ENCODE measurements at places on chromosomes 4 and X.

DNA sequence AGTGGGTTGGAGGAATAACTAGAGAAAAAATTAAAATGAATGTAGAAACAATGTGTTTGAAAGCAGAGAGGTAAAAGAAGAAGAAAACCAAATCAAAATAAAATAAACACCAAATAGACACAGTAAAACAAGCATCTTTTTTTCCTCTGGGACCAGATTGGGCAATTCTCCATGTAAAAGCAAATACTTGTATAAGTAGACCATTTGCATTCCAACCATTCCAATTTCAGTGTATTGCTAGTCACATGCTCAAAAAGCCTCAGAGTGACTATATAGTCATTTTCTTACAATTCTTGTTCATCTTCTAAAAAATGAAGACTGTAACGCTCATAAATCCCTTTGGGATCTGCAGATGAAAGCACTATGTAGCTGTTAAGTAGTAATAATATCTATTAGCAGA lies 969.5 kb downstream of the PCDH18 start:
- DNase-seq = no peak

GRCh38 chr4:102163404-102164140 lies 181.7 kb downstream of the SLC39A8 start:
- DNase-seq = no peak

DNA sequence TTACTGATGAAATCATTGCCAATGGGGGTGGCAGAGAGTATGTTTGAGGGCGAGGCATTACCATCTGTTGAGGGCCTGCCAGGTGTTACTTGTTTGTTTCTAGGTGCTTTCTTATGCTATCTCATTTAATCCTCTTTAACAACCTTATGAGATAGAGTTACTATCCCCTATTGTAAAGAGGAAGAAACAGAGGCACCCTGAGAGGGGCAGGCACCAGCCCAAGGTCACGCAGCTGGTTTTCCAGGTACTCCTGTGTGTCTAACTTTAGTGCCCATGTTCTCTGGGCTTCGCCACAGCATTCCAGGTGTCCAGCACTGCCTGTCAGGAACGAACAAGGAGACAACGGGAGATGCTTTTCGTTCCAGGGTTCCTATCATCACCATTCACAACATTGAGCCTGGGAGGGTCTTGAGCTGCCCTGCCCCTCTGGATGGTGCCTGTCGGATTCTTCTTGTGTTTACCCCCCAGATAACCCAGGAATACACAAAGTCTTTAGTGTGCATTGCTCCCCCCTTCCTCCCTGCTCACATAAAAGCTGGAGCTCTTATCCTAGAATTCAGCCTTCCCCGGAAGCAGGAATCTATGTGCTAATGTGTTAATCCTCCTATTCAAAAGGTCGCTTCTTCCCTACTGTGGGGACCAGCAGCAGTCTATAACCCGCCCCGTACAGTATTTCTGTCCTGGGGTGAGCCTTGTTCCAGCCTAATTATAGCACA lies 24.9 kb upstream of the GPC4 start:
- no peak for DNase-seq

DNA sequence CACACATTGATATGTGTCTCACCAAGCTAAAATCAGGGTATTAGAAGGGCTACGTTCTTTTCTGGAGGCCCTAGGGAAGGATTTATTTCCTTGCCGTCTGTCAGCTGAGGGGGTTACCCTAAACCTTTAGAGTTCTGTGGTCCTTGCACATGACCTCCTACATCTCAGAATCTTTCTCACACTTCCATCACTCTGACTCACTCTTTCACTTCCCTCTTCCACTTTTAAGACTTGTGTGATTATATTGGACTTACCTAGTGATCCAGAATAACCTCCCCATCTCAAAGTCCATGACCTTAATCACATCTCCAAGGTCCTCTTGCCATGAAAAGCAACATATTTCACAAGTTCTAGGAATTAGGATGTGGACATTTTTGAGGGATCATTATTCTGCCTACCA lies 53.6 kb upstream of the FUNDC1 start:
- DNase-seq = no peak

DNA sequence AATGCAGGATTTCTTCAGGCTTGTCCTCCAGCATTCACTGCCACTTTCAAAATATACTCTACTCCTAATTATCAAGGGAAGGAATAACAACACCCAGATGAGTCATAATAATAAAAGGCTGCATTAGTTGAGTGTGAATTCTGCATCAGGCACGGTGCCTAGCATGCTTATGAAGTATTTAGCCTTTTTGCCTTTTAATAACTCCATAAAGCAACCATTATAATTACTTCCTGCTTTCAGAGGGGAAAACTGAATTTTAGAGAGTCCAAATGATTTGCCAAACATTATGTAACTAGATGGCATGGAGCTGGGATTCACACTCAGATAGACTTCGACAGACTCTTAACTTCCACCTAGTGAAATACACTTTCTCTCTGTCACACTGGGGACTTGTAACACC lies 2365.5 kb downstream of the PCDH7 start:
- no peak for DNase-seq

DNA sequence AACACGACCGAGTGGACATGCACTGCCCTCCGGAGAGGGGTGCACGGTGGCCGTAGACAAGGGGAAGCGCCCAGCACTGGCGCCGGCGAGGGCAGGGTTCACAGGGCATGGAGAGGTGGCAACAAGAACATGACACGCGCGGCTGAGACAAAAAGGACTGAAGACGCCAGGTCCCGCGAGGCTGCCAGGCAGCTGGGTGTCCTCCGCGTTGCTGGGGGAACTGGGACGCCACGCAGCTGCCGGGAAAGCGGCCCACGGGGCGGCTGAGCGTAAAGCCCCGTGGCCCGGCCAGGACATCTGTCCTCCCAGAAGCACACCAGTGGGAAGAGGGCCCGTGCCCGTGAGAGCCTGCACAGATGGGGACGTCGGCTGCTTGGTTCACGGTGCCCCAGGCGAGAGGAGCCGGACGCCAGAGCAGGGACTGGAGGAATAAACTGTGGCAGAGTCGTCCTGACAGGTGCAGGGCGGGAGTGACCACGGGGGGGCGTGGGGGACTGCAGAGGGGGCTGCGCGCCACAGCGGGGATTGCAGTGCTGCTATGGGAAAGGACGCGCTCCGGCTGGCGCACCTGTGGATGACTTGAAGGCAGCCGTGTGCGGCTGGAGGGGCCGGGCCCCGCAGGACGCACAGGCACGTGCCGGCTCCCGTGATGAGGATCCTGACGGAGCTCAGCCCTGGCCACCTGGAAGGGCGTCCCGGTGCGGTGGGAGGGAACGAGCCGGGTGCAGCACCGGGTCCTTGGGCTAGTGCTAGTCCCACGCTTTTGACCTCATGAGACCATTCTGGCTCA lies 32.1 kb upstream of the GTPBP6 start:
- DNase-seq = no peak

DNA sequence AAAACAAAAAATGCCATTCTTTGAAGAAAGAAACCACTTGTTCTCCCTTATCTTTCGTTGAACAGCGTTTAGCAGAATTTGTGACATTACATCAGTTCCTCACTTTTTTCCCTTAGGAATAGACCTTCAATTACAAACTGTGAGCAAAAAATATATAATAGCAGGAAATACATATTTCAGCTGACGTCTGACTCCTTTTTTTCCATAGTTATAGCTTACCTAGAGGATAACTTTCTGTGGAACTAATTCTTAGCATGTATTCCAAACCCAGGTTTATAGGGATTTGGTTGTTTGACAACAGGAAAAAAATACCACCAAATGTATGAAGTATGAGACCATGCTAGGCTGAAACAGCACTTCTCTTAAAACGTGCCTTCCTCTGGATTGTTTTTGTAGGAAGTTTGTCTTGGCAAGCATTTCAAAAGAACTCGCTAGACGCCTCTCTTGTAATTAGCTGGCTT lies 2.0 kb upstream of the LIMCH1 start:
- DNase-seq = no peak

DNA sequence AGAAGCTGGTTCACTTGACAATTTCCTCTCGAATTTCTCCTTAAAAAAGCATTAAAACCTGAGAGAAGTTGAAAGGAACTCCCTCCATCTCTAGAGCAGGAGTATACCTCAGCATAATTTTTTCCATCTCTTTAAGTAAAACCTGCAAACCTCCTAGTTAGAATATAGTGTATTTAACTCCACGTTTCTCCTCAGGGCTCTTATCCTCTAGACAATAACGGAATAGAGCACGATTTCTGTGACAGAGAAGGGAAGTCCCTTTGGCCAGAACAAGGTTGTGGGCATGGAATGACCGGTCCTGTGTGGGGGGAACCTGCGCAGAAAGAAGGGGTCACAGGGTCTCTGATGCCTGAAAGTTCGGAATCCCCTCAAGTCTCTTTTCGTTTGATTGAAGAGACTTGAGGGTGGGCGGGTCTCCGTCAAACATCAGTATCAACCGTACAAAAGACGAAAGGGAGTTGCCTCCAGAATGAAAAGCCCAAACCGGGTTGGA lies 697 bp downstream of the ZNF280C start:
- DNase-seq = no peak

- DNase-seq = no peak
Observed at GRCh38 chr4:1566838-1567518, 117.1 kb downstream of the FAM53A start.

DNA sequence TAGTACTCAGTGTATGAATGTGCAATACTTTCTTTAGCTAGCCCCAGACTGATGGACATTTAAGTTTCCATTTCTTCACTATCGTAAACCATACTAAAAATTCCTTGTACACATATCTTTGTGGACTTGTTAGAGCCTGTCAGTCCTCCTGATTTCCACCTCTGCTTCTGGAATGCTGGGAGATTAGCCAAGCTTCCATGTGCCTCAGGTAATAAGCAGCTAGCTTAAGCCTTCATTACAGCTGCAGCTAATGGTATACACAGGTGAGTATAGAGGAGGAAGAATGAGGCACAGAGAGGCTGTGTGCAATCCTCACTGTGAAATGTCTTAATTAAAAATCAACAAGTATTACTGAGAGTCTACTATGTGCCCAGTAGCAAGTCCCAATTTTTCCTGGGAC lies 9.8 kb downstream of the SMIM9 start:
- no peak for DNase-seq

DNA sequence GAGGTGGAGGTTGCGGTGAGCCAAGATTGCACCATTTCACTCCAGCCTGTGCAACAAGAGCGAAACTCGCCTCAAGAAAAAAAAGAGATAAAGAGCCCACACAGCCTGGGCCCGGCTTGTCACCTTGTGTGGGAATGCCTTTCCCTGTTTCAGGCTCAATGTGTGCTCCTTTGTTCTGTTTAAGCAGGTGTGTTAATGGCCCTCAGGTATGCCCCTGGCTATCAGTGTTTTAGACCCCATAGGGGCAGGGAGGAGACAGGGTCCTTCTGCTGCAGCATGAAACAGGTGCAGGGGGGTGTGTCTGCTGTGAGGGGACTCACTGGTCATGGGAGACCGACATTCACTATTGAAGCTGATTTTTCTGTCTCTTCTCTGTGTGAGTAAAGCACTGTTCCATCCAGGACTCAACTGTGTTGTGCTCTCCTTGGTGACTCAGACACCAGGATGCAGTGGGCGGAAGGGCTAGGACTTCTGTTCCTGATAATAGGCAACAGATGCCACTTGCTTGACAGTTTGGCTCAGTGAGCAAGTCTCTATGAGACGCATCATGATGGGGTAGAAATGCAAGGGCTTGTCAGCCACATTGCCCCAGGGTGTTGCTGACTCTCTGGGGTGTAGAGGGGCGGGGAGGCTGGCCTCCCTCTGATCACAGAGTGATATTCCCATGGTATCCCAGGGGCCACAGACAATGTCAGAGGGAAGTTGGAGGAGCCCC lies 15.6 kb upstream of the LAP3 start:
- DNase-seq = no peak

DNA sequence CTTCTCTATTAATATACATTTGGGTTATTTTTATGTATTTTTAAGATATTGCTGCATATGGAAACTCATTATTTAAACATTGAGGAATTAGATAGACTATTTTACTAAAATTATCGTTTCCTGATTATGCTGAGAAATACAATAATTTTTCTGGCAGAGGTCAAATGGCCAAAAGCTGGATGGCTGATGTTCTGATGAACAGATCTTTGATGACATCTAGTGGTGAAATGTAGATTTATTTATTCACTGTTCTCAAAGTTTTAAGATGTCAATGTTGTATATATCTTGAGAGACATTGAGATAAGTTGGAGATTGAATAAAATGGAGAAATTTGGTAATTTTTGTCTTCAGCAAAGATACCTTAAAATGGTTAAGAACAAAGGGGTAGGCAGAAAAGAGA lies 96.2 kb downstream of the UGT8 start:
- DNase-seq = no peak
